ENCODE measurements at places on chromosomes 12 and 14. TPM values are rescaled to one million over a fixed set of nuclear protein-coding genes. Genes with fewer than 3 reads are reported as not detected.

The CLEC2A gene
- total RNA-seq = not detected

DNA sequence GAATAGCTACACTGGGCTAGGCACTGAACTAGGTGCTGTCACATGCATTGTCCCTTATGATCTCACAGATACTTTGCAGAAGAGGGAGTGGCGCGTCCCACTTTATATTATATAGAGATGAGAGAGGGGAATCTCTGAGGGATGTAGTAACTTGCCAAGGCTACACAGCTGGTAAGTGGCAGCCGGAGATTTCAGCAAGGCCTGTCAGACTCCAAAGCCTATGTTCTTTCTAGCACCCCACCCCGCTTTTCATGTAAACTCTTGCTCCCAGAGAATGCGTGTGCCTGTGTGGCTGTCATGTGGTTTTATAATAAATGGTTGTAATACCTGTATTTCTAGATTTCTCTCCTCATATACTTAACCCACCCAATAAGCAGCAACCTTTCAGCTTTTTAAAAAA lies 39.1 kb downstream of the WDR20 start:
- H3K4me3 ChIP-seq = no peak overlapping the region
- H3K27ac ChIP-seq = no peak overlapping the region
- peaks cover 55% of the 10 kb centered on the region for H3K4me1 ChIP-seq

DNA sequence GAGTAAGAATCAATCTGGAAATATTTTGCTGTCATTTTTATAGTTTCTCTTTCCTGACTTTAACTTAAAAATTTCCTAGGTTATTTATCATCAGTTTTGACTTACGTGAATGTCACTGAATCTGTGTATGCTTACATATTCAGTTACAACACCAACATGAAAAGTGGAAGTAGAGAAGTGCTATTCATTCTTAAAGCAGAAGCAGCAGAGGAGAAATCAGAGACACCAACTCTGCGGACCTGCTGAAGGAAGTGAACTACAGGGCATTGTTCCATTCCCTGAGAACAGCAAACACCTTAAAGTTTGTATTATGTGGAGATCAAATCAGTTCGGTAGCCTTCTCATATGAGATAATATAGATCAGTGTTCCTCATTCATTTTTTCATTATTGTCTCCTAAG lies 34.1 kb downstream of the RAD51B start:
- ATAC-seq = no peak
- H3K36me3 ChIP-seq = no peaks in the 10 kb centered on the region
- no peak overlapping the region for H3K4me3 ChIP-seq
- no peak overlapping the region for H3K27ac ChIP-seq

DNA sequence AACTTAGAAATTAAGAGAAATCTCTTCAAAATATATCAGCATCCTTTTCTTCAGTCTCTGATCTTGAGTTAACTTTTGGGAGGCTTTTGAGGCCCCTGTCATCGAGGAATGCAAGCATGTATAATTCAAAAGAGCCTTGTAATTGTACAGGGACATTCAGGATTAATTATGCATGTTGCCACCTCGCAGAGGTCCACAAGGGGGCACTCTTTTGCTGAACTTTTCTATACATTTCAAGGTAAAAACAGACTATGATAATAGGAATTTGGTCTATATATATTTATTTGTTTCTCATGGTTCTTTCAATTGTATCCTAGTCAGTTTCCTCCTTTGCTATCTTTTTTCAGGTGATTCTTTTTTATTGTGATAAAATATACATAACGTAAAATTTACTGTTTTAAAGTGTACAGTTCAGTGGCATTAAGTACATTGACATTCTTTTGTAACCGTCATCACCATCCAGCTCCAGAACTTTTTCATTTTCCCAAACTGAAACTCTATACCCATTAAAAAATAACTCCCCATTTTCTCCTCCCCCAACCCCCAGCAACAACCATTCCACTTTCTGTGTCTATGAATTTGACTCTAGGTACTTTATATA lies 47.0 kb upstream of the SLC2A13 start:
- H3K4me1 ChIP-seq = no peaks in the 10 kb centered on the region
- ATAC-seq = peak; percentile 43
- H3K4me3 ChIP-seq = no peak overlapping the region
- no peaks in the 10 kb centered on the region for H3K36me3 ChIP-seq
- peaks cover 3% of the 10 kb centered on the region for H3K27me3 ChIP-seq

DNA sequence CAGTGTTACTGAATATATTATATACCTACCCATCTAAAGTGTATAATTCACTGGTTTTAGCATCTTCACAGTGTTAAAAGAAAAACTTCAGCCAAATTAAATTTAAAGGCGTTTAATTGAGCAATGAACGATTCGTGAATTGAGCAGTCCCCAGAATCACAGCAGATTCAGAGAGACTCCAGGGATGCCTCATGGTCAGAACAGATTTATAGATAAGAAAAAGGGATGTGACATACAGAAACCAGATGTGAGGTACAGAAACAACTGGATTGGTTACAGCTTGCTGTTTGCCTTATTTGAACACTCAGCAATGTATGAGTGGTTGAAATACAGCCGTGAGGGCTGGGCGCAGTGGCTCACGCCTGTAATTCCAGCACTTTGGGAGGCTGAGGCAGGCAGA lies 84.6 kb downstream of the WNK1 start:
- H3K27me3 ChIP-seq = no peaks in the 10 kb centered on the region
- H3K4me3 ChIP-seq = no peak overlapping the region
- peaks cover 25% of the 10 kb centered on the region for H3K4me1 ChIP-seq
- H3K27ac ChIP-seq = no peak overlapping the region

DNA sequence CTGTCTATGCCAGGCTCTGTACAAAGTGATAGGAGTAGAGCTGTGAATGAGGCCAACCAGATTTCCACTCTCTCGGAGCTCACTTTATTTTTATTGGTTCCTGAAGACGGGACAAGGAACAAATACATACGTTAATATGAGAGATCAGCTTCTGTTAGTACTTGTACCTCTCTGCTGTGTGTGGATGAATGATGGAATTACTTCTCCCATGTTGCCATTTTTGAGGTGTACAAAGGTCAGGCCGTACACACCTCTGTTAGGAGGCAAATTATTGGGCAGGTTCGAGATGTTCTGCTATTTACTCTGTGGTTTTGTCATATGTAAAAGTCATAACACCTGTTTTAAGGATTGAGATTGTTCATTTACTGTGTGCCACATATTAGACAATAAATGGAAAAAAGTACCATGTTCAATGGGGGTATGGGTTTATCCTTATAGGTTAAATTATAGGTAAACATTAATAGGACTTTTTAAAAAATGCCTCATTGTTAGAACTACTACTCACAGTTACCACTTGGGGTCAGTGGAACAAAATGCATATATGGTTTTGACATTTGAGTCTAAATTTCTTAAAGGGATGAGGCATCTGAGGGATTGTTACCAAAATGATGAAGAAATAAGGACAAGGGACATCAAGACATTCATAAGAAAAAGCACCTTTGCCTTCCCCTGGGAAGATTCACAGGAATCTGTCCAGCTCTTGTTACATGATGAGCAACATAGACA lies 26.9 kb downstream of the WBP11 start:
- H3K27ac ChIP-seq = peak overlapping the region; percentile 95
- H3K36me3 ChIP-seq = peaks cover 22% of the 10 kb centered on the region
- no peak for ATAC-seq
- H3K4me1 ChIP-seq = peaks cover 16% of the 10 kb centered on the region
